ENCODE measurements at places on chromosomes 16 and 17. TPM values are rescaled to one million over a fixed set of nuclear protein-coding genes. Genes with fewer than 3 reads are reported as not detected.

Gene GDPD1
- total RNA-seq, result 1.3 TPM

DNA sequence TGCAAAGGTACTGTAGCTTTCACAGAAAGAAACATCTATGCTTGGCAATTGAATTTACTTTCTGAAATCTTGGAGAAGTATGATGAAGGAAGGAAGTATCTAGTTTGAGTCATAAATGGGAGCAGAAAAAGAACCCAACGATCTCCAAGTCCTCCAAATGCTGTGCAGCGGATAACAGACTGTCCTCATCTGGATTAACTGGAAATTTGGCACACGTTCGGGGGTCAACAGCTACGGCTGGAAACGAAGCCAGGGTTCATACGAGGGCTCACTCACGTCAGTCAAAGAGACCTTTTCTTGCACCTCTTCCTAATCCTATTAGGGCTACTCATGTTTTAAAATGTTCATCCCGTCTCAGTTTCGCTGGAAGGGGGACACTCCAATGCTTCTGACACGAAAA is 152.0 kb downstream of the ZFHX3 start:
- no peak for DNase-seq

- peak; percentile 85 for DNase-seq
Observed at GRCh38 chr17:8226536-8227237, 16.3 kb upstream of the AURKB start.

DNA sequence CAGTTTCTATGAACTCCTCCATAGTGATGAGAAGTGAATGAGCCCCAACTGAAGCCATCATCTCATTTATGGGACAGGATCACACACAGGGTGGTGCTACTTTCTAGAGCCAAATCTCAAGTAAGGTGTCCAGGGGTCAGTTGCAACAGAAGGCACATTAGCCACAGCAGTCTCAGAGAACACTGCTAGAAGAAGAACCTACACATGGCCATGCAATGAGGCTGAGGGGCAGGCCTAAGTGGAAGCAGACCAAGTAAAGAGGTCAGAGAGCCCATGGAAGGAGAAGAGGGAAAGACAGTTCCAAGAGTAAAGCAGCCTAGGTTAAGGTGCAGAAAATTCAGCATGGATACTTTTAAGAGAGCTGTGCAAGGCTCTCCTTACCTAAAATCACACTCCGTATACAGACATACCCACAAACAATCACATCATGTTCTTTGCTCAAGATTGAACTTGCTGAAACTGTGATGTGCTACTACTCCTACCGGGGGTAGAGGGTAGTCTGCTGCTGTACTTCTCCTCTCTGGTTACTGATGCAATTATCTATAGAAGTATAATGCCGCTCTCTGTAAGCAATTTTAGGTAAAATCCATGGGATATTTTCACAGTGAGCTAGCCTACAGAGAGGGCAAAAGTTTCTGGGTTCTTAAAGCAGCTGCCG is 1.7 kb downstream of the ABCA8 start:
- no peak for DNase-seq

DNA sequence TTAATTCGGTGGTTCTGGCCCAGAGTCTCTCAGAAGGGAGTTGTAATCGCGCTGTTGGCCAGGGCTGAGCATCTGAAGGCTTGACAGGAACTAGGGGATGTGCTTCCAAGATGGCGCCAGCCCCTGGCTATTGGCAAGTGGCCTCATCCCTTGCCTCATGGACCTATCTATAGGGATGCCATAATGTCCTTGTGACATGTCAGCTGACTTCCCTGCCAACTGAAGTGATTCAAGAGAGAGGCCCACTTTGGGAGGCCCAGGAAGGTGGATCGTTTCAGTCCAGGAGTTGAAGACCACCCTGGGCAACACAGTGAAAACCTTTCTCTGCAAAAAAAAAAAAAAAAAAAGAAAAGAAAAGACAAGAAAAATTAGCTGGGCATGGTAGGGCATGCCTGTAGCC is 15.0 kb upstream of the C16orf87 start:
- no peak for DNase-seq

DNA sequence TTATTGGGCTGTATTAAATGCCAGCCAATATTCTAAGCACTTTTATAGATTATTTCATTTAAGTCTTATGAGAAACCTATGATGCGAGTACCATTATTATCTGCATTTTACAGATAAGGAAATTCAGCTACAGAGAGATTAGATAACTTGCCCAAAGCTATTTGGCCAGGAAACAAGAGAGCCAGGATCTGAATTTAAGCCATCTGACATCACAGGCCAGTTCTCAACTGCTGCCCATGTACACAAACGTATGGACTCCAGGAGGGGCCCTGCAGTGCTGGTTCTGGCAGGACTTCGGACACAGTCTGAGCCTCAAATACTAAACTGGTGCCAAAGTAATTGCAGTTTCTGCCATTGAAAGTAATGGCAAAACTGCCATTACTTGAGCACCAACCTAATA is 40.2 kb downstream of the CPPED1 start:
- no peak for DNase-seq

DNA sequence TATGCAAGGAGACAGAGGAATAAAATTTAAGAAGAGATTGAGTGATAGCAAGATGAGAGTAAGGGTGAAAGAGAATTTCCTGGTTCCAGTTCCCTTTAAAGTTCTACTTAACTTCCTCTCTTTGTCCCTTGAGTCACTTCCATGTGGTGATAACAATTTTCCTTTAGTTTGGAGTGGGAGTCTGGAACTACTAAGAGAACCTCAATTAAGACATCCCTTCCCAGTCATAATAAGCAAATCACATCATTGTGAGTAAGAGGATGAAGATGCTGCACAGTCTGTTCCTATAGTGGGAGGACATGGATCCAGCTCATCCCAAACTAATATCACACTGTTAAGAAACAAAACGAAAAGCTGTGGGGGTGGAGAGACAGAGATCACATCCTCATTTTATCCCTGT is 24.4 kb downstream of the TBX21 start:
- no peak for DNase-seq

- DNase-seq, result no peak
Observed at GRCh38 chr17:46832945-46833839, 14.7 kb upstream of the WNT3 start.
